ENCODE measurements at places on chromosomes 16 and 17.
A peak's percentile ranks its signal among the peaks of the same experiment; 100 is the strongest.

DNA sequence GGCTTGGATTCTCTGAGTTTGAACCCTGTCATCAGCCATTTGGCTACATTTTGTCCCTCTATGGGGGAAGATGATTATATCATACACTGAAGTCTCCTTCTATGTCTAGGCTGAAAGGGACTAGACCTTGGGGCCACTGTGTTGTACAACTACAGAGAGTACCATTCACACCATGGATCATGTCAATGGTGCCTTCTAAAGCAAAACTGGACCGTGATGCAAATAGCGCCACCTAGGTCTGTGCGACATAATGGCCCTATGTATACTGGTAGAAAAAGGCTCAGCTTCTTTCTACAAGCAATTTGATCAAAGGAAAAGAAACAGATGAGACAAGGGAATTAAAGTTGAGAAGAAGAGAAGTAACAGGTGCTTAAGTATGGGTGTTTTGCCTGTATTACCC lies 100.7 kb downstream of the LYRM1 start:
- DNase-seq, result no peak
- H3K36me3 ChIP-seq, result no peaks in the 10 kb centered on the region
- H3K27ac ChIP-seq, result no peak overlapping the region

- H3K27me3 ChIP-seq, result peaks cover 48% of the 10 kb centered on the region
- no peak overlapping the region for H3K27ac ChIP-seq
- DNase-seq, result no peak
- H3K4me1 ChIP-seq, result peaks cover 7% of the 10 kb centered on the region
- no peak overlapping the region for H3K4me3 ChIP-seq
- peaks cover 7% of the 10 kb centered on the region for H3K36me3 ChIP-seq
These were observed 31.3 kb downstream of the ASIC2 start for GRCh38 chr17:33261820-33262219.

DNA sequence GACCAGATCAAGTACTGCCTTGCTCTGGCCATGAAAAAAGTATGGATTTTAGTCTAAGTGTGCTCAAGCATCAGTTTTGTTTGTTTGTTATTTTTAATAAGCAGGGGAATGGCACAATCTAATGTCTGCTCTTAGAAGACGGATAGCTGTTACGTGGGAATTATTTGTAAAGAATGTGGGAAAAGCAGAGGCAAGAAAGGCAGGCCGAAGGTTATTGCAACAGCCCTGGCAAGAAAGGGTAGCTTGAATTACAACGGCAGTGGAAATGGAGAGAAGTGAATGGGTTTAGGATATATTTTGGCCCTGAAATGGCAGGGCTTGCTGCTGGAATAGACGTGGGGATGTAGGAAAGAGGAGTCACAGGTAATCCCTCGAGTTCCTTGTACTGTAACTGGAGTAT lies 987 bp upstream of the HASPIN start:
- peaks cover 18% of the 10 kb centered on the region for H3K4me1 ChIP-seq
- no peaks in the 10 kb centered on the region for H3K27me3 ChIP-seq
- H3K4me3 ChIP-seq, result peak overlapping the region; percentile 95

GRCh38 chr16:23134274-23134673 lies 15.0 kb downstream of the USP31 start:
- no peak overlapping the region for H3K27ac ChIP-seq
- peaks cover 4% of the 10 kb centered on the region for H3K36me3 ChIP-seq
- peaks cover 7% of the 10 kb centered on the region for H3K4me1 ChIP-seq
- H3K4me3 ChIP-seq, result no peak overlapping the region
- H3K27me3 ChIP-seq, result no peaks in the 10 kb centered on the region

DNA sequence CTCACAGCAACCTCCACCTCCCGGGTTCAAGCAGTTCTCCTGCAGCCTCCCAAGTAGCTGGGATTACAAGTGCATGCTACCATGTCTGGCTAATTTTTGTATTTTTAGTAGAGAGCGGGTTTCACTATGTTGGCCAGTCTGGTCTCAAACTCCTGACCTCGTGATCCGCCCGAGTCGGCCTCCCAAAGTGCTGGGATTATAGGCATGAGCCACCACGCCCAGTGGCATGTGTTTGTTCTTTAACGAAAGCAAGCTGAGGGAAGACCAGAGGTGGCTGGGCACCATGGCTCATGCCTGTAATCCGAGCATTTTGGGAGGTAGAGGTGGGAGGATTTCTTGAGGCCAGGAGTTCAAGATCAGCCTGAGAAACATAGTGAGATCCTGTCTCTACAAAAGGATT lies 18.1 kb downstream of the TNFRSF13B start:
- peaks cover 52% of the 10 kb centered on the region for H3K27me3 ChIP-seq
- no peak for DNase-seq
- no peak overlapping the region for H3K27ac ChIP-seq
- no peak overlapping the region for H3K4me3 ChIP-seq

- no peak overlapping the region for H3K27ac ChIP-seq
- no peaks in the 10 kb centered on the region for H3K4me1 ChIP-seq
- no peak for DNase-seq
- H3K4me3 ChIP-seq, result no peak overlapping the region
These were observed 104.3 kb downstream of the ABCA8 start for GRCh38 chr17:68850749-68851510.

DNA sequence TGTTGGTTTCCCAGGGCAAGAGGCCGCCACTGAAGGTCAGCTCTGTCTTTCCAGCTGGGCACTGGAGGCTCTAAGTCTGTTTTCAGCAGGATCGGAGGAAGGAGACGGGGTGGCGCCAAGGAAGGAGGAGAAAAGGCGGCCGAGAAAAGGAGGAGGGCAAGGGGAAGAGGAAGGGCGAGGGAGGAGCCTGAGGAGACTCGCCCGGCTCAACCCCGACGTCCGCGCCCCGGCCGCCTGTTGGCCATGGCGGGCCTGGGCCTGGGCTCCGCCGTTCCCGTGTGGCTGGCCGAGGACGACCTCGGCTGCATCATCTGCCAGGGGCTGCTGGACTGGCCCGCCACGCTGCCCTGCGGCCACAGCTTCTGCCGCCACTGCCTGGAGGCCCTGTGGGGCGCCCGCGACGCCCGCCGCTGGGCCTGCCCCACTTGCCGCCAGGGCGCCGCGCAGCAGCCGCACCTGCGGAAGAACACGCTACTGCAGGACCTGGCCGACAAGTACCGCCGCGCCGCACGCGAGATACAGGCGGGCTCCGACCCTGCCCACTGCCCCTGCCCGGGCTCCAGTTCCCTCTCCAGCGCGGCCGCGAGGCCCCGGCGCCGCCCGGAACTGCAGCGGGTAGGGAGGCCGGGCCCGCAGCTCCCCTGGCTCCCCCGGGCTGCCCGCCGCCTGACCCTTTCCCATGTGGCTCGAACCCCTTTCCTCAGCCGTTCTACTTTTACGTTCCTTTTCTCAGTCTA lies at the start of gene RNF135:
Gene RNF135 (plus strand): TSS at position 209 of the 737 bp plus-strand sequence. CDS start 35 bp downstream, at position 244.
- H3K4me1 ChIP-seq, result peaks cover 14% of the 10 kb centered on the region
- DNase-seq, result peak; percentile 39
- H3K27ac ChIP-seq, result peak within 1 kb of the TSS; percentile 94
- peak within 1 kb of the TSS; percentile 97 for H3K4me3 ChIP-seq

DNA sequence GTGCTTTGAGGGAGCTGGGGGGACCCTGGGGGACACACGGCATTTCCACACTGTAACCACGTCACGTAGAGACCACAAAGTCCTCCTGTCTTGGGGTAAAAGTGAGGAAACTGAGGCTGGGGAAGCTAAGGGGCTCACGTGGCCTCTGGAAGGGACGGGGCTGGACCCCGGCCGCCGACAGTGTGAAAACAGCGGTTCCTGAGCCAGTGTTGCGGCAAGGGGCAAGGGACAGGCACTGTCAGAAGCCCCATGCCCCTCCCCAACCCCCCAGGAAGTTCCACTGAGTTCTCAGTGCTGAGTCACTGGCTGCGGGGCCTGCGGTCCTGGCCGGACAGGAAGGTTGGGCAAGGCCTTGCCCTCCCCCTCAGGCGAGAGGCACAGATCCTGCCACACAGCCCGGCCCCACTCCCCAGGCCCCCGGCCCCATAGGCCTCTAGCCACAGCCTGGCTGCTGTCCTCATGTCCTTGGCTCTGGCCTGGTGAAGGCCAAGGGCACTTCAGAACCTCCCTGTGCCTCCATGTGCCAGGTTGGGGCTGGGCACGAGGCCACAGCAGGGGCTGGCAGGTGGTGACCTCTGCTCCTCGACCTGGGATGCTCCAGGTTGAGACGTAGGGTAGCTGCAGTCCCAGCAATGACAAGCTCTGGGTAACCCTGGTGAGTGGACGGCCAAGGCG lies 5.0 kb upstream of the CCDC57 start:
- H3K4me1 ChIP-seq, result peaks cover 22% of the 10 kb centered on the region
- H3K36me3 ChIP-seq, result no peaks in the 10 kb centered on the region
- H3K27ac ChIP-seq, result no peak overlapping the region
- no peaks in the 10 kb centered on the region for H3K27me3 ChIP-seq

DNA sequence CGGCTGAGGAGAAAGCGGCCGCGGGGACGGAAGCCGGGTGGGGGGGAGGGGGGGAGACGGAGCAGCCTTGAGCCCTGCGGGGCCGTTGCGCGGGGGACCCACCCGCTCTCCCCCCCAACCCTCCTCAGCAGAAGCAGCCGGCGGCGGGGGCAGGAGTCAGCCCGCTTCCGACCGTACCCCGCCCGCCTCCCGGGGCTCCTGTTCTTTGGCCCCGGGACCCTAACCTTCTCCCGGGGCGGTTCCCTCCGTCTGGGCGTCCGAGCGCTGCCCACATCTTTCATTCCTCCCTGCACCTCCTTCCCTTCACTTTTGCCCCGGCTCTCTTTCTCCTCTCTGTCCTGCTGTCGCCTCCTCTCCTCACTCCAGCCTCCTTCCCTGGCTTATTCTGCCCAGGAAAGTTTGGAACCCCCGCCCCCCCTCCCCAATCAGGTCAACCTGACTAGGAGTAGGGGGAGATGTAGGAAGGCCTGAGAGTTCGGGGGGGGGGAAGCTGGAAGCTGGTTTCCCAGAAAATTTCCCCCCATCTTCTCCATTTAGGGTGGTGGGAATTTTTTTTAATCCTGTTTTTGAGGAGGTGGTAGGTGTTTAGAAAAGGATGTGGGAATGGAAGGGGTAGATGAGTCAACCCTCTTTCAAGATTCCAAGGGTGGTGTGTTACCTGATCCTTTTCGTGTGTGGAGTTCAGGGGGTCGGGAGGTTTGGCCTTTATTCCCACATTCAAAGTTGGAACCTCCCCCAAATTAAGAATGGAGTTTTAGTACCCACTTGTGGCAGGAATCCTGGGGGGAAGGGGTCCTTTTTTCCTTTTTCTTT lies 427 bp upstream of the NLK start:
- peak overlapping the region; percentile 92 for H3K27ac ChIP-seq
- peaks cover 43% of the 10 kb centered on the region for H3K4me1 ChIP-seq
- H3K4me3 ChIP-seq, result peak overlapping the region; percentile 93
- no peaks in the 10 kb centered on the region for H3K27me3 ChIP-seq
- no peaks in the 10 kb centered on the region for H3K36me3 ChIP-seq

DNA sequence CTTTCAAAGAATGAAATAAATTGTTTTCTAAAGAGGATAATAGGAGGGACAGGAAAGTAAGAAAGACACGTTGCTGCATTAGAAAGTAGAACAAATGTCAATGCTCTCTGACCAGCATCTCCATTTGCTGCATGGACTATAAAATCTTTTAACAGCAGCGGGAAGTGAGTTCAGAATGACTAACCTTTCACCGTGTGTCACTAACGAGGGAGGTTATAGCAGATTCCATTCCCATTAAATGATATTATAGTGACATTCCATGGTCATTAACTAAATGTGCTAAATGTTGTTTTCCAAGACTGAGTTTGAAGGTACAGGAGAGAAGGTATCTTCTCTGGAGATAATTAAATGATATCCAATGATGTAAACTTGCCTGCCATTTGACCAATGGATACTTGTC lies 127.1 kb upstream of the HS3ST3A1 start:
- DNase-seq, result no peak
- peaks cover 9% of the 10 kb centered on the region for H3K27me3 ChIP-seq
- H3K27ac ChIP-seq, result no peak overlapping the region
- H3K36me3 ChIP-seq, result no peaks in the 10 kb centered on the region
- no peak overlapping the region for H3K4me3 ChIP-seq

- no peak overlapping the region for H3K4me3 ChIP-seq
- H3K27me3 ChIP-seq, result peaks cover 77% of the 10 kb centered on the region
- H3K4me1 ChIP-seq, result peaks cover 5% of the 10 kb centered on the region
These were observed 4.9 kb downstream of the FOXC2 start for GRCh38 chr16:86571530-86571915.

DNA sequence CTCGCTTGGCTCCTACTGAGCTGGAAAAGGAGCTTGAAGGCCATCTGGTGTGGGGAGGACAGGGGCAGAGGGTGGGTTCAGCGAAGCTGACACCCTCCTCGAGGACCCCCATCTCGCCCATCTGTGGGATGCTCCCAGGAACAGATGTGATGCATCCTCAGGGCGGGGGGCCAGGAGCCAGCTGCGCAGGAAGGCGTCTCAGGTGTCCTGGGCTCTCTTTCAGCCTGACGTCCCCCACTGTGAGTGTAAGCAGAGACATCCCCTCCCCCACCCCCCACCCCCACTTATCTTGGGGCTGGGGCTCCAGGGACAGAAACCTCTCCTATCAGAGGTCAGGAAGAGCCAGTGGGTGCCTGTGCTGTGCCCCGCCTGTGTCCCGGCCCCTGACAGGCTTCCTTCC lies 16.2 kb downstream of the KIF19 start:
- no peak overlapping the region for H3K27ac ChIP-seq
- DNase-seq, result no peak
- H3K4me1 ChIP-seq, result no peaks in the 10 kb centered on the region
- H3K36me3 ChIP-seq, result no peaks in the 10 kb centered on the region
- H3K27me3 ChIP-seq, result no peaks in the 10 kb centered on the region
- no peak overlapping the region for H3K4me3 ChIP-seq

GRCh38 chr16:15900901-15901500 lies 12.6 kb upstream of the CEP20 start:
- no peaks in the 10 kb centered on the region for H3K36me3 ChIP-seq
- DNase-seq, result no peak
- H3K27me3 ChIP-seq, result no peaks in the 10 kb centered on the region
- H3K4me1 ChIP-seq, result peaks cover 5% of the 10 kb centered on the region
- no peak overlapping the region for H3K27ac ChIP-seq
- H3K4me3 ChIP-seq, result no peak overlapping the region

DNA sequence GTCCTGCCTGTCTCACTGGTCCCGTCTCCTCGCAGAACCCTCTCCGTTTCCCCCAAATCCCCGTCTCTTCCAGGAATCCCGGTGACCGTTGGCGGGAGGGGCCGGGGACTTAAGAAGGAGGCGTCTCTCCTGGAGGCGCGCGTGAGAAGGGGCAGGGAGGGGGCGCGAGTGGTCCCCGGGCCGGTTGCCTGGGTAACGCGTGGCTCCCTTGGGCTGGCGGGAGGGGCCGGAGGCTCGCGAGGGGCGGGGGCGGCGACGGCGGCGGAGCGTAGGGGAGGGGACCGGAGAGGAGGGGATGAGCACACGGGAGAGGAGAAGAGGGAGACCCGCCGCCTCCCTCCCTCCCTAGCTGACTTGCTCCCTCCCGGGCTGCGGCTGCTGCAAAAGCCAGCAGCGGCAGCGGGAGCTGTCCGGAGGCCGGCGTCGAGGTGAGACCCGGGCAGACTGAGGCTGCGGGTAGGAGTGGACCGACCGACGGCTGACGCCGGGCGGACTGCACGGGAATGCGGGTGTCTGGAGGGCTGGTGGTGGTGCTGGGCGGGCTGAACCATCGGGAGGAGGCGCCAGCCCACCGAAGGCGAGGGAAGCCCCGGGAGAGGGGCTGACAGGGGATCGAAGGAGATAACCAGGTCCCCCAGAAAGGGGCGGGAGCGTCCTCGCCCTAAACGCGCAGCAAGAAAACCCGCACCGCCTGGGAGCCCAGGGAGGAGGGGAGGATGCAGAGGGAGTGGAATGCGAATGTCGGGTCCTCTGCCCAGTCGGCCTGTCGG lies at the start of gene PRRT2:
Gene PRRT2 (plus strand): TSS at position 298 of the 770 bp plus-strand sequence. CDS start 862 bp downstream, outside the sequence.
- H3K4me1 ChIP-seq, result peaks cover 55% of the 10 kb centered on the region
- DNase-seq, result peak; percentile 57
- peak within 1 kb of the TSS; percentile 82 for H3K27ac ChIP-seq
- H3K4me3 ChIP-seq, result peak within 1 kb of the TSS; percentile 93
- H3K27me3 ChIP-seq, result no peaks in the 10 kb centered on the region
- peaks cover 4% of the 10 kb centered on the region for H3K36me3 ChIP-seq
